NCI-H1048 (cell line): ENCODE measurements at places on chromosomes 16 and 17.

DNA sequence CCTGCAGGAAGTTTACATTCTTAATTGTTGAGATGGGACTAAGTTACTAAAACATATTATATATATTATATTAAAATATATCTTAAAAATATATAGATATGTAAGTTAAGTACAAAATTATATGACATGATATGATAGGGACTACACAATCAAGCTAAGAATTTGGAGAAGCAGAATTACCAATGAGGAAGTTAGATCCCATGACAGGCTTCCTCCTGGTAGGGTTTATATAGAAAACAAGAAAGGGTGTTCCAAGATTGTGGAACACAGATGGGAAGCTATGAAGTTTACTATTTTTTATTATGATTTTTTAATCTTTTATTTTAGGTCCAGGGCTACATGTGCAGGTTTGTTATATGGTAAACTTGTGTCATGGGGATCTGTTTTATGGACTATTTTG lies 260.8 kb upstream of the ZFHX3 start:
- no peak for DNase-seq

DNA sequence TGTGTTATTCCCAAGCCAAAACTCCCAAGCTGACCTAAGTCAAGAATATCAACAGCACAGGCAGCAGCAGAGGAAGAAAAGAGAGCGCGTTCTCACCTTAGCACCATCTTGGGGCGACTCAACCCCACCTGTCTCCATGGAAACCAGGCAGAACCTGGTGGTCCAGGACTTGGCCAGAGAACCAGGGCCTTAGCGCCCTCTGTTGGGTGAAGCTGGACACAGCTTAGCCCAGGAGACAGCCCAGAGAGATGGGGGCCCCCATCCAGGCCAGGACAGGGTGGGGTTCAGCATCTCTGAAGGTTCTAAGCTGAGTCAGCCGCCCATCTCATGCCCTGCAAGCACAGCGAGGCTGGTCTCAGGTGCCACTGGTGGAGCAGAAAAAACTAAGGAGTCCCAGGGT lies 60.1 kb upstream of the TMEM132E start:
- no peak for DNase-seq

DNA sequence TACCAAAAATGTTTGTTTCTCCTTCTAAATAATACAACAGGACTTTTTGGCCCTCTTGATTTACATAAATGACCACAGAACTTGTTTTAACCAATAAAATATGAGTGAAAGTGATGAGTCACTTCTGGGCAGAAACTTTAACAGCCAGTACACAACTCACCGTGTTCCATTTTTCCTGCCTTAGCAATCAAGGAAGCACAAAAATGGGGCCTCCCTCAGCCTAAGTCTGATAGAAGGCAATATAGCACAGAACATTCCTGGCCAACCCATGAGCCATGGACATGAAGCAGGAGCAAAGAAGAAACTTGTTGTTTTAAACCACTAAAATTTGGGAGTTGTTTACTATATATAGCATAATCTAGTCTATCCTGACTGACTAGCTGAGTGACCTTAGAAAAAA lies 61.1 kb upstream of the MTMR4 start:
- no peak for DNase-seq

DNA sequence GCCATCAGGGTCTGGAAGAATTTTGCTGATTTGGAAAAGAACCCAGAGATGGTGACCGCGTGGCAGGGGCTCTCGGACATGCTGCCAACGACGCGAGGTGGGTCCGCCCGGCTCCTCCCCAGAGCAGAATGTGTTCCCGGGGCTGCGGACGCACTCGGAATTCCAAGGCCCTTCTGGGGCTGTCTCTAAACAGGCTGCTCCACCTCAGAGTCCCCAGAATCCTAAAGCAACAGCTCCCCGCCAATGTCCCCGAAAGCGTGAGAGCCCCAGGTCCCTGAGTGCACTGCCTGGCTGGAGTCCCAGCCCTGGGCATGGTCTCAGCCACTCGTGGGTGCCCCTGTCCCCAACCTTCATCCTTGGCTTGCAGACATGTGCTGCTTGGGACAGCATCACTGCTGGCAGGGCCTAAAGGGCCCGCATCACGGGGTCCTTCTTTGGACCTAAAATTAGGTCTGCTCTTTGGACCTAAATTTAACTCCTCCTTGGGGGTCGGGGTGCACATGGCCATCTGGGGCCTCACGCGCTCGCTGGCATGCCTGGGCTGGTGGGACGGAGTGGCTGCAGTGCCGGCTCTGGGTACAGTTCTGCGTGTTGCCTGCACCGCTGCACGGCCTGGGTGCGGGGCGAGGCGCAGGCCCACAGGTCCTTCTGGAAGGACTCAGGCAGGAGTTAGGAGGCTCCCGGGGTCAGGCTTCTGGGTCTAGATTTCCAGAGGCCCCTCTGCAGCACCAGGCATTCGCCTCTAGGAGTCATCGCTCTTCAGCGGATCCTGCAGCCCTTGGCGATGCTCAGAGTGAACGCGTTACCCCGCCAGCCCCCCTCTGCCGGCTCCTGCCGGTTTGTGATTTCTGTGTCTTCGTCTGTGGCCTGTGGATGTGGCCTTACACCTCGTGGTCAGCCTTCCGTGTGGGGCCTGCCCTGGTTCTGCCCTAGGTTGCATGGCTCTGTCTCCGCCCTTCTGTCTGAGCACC lies 41.9 kb upstream of the CHMP6 start:
- DNase-seq, result no peak

DNA sequence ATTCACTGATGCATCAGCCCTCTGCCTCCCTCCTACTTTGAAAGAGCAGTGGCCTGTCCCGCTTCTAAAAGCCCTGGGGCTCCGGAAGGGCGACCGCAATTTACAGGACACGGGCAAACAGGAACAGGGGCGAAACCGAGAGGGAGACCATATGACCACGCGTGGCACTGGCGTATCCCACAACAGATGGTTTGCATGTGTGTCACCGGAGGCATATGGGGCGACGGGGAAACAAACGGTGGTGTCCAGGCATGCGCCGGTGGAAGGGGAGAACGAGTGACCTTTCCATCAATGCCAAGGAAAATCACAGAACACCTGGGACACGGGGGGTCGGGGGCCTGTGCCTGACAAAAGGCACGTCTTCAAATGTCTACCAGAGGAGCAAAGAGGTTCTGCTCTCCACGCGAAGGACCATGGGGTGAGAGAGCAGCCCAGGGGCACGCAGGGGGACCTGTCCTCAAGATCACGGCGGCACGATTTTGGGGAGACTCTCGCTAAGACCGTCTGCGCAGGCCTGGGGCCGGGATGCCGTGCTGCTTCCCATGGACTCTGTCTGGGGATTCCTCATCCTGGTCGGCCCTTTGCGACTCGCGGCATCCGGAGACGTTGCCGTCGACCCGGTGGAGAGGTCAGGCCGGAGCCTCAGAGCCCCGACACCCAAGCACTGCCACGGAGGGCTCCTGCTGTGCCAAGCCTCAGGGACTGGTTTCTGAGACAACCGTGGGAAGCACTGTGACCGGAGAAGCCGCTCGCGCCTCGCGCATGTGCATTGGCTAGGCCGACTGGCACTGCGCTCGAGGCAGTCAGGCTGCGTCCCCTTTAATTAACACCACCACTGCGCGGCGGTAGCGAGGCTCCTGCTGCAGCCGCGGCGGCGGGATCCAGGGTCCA lies 12.8 kb upstream of the KCNJ18 start:
- no peak for DNase-seq

DNA sequence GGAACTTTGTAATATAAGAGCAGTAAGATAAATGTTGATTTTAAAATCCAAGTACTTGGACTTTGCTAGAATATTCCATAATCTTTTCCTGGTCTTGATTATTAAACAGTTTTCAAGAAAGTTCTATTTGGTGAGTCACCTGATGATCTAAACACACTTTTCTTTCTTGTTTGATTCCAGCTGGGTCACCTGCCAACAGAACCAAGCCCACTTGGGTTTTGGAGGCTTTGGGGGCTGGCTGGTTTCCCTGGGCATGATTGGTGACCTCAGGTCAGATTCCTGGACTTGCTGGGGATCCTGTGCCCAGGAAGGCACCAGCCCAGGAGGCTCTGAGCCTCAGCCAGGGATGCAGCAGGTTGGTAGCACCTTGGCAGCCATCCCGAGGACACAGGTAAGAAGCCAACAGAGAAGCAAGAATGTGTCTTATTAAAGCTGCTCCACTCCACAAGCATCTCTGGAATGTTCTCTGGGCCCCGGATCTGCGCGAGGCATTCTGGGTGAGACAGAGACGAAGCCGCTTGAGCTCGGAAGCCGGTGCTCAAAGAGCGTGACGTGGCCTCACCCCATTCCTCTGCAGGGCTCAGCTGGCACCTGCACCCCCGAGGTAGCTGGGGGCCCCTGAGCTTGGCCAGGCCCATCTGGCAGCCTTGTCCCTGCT lies 3.1 kb upstream of the TEX19 start:
- DNase-seq, result no peak

GRCh38 chr16:88771294-88771772 lies 13.7 kb downstream of the PIEZO1 start:
- DNase-seq, result no peak

GRCh38 chr16:87561200-87562105 lies 40.9 kb upstream of the JPH3 start:
- no peak for DNase-seq

- no peak for DNase-seq
These were observed 29.8 kb downstream of the ZC3H18 start for GRCh38 chr16:88599825-88600538.

GRCh38 chr16:81740169-81740568 lies 38.9 kb upstream of the PLCG2 start:
- DNase-seq, result no peak

GRCh38 chr17:36697903-36698530 lies 96.6 kb downstream of the MRM1 start:
- no peak for DNase-seq

GRCh38 chr16:12971241-12971640 lies 69.8 kb downstream of the SHISA9 start:
- DNase-seq, result no peak

DNA sequence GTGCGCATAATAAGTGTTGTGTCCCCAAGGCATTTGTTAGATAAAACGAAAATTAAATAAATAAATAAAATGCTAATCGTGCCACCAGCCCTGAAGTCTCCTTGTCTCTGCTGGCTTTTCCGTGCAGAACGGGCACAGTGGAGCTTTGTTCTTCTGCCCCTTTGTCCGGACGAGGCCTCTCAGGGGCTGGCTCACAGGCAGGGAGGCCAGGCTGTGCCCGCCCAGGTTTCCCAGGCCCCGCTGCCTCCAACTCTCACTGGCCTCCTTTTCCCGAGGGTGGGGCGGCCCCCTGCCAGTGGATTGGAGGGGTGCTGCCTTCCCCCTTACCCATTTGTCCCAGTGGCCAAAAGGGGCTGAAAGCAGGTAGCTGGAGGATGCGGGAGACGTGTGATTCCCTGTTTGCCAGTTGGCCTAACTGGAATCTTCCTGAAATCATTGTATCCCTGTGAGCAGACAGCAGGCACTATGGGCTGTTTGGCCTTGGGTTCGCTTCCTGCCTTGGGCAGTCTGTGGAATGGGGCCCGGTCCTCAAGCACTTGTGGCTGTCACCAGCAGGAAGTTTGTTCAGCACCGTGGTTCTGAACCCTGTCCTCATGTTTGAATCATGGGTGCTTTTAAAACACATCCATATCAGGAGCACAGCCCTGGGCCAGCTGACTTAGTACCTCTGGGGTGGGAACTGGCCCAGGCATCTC lies 64.4 kb downstream of the KSR1 start:
- peak; percentile 72 for DNase-seq

GRCh38 chr16:56912746-56913708 lies 18.9 kb upstream of the HERPUD1 start:
- DNase-seq, result no peak

- DNase-seq, result no peak
These were observed 13.0 kb downstream of the ENGASE start for GRCh38 chr17:79087428-79088143.

- no peak for DNase-seq
These were observed at the start of gene KLHL36 for GRCh38 chr16:84647828-84648594. TSS of gene KLHL36 (plus strand) at chr16:84648511. CDS start at chr16:84650868, 2,357 bp downstream.

DNA sequence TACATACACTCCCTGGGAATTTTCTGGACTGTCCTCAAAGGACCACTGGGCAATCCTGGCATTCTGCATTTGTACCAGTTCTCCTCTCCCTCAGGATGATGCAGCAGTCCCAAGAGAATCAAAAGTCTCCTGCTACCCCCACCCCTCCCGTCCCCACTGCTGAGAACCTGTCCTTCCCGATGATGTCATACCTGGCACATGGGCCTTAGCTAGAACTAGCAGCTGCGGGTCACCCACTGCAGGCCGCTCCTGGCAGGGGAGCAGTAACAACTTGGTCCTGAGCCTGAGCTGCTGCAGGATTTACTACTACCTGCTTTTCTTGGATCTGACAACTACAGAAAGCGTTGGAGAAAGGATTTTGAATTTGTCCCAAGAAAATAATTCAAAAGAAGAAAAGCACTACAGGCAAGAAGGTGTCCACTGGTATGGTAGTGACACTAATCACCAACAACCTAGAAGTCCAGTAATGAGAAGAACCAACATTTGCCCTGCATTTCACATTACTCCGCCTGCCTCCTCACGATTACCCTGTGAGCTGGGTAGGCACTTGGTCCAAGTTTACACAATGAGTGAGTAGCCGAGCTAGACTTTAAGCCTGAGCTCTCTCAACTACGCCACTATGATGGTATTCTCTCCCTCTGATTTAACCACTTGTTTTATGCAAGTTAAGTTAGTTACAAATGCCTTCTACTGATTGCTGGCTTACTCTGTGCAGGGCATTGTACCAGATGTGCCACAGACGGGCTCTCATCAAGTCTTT lies 55.3 kb upstream of the ETV4 start:
- DNase-seq, result no peak

- DNase-seq, result no peak
These were observed 14.7 kb upstream of the ZG16 start for GRCh38 chr16:29763326-29763725.

- no peak for DNase-seq
These were observed 5.6 kb upstream of the NOTUM start for GRCh38 chr17:81966343-81967243.

GRCh38 chr16:28118637-28119036 lies 55.1 kb upstream of the GSG1L start:
- no peak for DNase-seq

DNA sequence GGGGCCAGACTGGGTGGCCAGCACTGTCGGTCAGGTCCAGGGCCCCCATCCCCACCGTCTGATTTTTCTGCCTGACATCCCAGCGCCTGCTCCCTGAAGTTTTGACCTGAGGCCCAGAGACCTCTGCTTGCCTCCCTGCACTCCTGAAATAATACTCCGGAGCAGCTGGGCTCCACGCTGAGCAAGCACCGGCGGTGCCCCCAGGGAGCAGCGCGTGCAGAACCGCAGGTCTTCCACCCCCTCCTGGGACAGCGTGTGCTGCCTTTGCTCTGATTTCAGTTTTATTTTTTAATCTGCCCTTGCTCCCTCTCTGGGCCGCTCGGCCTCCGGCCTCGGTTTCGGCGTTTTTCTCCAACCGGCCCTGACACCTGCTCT lies 132.4 kb upstream of the GSE1 start:
- DNase-seq, result no peak
